Esophagus squamous epithelium (tissue), 5 donors: ENCODE measurements at places on chromosomes 7 and 10.

GRCh38 chr10:84542522-84543490 lies 214.4 kb downstream of the CCSER2 start:
- peaks cover 14% of the 10 kb centered on the region for H3K4me1 ChIP-seq
- no peak overlapping the region for H3K4me3 ChIP-seq
- no peak overlapping the region for H3K27ac ChIP-seq
- H3K36me3 ChIP-seq: no peaks in the 10 kb centered on the region
- H3K27me3 ChIP-seq: peaks cover 49% of the 10 kb centered on the region
- no peak for DNase-seq

DNA sequence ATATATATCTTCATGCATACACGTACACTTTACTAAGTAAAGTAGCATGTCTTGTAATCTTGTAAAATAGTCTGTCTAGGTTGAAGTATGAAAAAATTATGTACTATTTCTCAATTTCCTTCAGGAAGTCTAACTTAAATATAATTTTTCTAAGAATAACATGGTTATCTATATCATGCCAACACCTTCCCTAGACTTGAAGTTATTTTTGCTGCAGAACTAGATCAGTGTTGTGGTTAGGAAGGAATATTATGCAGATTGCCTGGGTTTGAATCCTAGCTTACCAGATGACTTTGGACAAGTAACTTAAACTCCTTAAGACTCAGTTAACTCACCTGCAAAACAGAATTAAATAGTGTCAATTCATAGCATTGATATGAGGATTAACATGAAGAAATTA lies 142.2 kb upstream of the SEMA3A start:
- no peak overlapping the region for H3K27ac ChIP-seq
- H3K36me3 ChIP-seq: no peaks in the 10 kb centered on the region
- H3K4me3 ChIP-seq: no peak overlapping the region
- DNase-seq: no peak
- no peaks in the 10 kb centered on the region for H3K4me1 ChIP-seq

GRCh38 chr7:111232249-111233084 lies 141.5 kb downstream of the LRRN3 start:
- H3K36me3 ChIP-seq: no peaks in the 10 kb centered on the region
- H3K27ac ChIP-seq: no peak overlapping the region
- no peak overlapping the region for H3K4me3 ChIP-seq
- H3K27me3 ChIP-seq: no peaks in the 10 kb centered on the region
- no peak for DNase-seq

GRCh38 chr7:20293336-20293735 lies 37.4 kb upstream of the ITGB8 start:
- H3K36me3 ChIP-seq: no peaks in the 10 kb centered on the region
- no peak overlapping the region for H3K4me3 ChIP-seq
- no peak for DNase-seq
- no peak overlapping the region for H3K27ac ChIP-seq

DNA sequence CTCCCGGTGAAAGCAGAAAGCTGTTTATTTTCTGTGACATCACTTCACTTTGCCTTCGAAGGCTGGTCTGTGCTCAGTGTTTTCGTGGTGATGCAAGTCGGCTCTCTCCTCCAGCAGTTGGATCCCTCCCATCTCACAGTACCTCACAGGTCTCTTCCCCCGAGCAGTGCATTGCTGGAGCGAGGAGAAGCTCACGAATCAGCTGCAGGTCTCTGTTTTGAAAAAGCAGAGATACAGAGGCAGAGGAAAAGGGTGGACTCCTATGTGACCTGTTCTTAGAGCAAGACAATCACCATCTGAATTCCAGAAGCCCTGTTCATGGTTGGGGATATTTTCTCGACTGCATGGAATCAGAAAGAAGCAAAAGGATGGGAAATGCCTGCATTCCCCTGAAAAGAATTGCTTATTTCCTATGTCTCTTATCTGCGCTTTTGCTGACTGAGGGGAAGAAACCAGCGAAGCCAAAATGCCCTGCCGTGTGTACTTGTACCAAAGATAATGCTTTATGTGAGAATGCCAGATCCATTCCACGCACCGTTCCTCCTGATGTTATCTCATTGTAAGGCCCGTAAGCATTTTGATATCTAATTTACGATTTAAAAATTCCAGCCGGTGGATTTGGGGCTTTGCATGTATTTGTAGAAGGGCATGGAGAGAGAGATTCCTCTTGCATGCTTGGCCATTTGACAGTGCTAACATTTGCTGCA lies at the start of gene LGI1:
LGI1 (plus strand) TSS at position 136 of the 707 bp plus-strand sequence; CDS start at position 345, 209 bp downstream.
- H3K4me3 ChIP-seq: peak within 1 kb of the TSS; percentile 5
- H3K4me1 ChIP-seq: peaks cover 8% of the 10 kb centered on the region

DNA sequence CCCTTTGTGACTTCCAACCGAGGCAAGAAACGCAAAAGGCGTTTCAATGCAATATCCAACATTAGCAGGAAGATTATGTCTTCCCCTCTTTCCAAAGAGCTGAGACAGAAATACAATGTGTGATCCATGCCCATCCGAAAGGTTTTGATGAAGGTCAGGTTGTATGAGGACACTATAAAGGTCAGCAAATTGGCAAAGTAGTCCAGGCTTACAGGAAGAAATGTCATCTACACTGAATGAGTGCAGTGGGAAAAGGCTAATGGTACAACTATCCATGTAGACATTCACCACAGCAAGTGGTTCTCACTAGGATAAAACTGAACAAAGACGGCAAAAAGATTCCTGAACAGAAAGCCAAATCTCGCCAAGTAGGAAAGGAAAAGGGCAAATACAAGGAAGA lies 27.8 kb upstream of the DNA2 start:
- no peaks in the 10 kb centered on the region for H3K27me3 ChIP-seq
- H3K4me1 ChIP-seq: no peaks in the 10 kb centered on the region
- H3K4me3 ChIP-seq: no peak overlapping the region
- peaks cover 85% of the 10 kb centered on the region for H3K36me3 ChIP-seq
- no peak overlapping the region for H3K27ac ChIP-seq

DNA sequence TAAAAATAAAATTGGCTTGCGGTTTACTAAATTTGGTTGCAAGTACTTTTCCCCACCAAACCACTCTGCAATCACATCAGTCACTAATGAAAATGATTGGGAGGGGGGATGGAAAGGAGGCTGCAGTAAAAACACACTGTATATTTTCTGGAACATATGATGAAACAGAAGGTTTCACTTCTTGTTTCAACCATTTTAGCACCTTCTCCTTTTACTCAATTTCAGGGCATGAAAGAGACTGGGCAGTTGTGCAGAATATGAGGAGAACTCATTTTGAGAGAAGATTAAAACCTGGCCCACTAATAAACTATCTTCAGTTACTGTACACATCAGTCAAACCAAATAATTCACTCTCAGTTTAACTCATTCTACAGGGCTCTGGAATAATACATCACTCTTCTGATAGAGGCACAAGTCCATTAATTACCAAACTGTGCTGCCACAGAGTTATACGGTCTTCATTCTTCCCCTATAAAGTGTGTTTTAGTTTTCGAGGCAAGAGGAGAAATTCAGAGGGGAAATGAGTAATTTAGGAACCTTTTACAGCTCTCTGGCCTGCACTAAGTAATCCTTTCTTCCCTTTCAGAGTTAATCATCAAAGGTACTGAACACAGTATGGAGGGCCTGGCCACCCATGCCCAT lies 25.5 kb downstream of the JAZF1 start:
- no peak overlapping the region for H3K4me3 ChIP-seq
- H3K4me1 ChIP-seq: peaks cover 6% of the 10 kb centered on the region
- DNase-seq: no peak

GRCh38 chr10:48554656-48555055 lies 50.2 kb downstream of the ARHGAP22 start:
- H3K27ac ChIP-seq: no peak overlapping the region
- DNase-seq: no peak
- H3K4me3 ChIP-seq: no peak overlapping the region
- H3K4me1 ChIP-seq: peaks cover 19% of the 10 kb centered on the region

DNA sequence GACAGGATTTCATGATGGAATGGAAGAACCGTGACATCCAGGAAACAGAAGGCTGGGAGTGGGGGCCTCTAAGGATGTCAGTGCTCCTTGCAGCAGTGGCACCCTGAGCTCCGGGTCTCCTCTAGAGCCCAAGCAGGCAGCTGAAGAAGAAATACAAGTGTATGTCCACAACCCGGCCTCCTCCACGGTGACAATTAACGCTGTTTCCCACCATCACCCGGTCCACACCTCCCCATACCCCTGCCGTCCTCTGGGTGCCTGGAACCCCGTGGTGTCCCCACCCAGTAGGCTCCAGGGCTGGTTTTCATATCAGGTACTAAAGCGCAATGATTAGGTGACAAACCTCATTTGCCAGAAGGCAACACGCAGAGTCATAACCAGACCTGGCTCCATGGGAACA lies 30.3 kb downstream of the GRID1 start:
- no peak overlapping the region for H3K4me3 ChIP-seq
- H3K4me1 ChIP-seq: no peaks in the 10 kb centered on the region
- DNase-seq: no peak
- no peaks in the 10 kb centered on the region for H3K36me3 ChIP-seq
- H3K27ac ChIP-seq: no peak overlapping the region
- H3K27me3 ChIP-seq: no peaks in the 10 kb centered on the region

DNA sequence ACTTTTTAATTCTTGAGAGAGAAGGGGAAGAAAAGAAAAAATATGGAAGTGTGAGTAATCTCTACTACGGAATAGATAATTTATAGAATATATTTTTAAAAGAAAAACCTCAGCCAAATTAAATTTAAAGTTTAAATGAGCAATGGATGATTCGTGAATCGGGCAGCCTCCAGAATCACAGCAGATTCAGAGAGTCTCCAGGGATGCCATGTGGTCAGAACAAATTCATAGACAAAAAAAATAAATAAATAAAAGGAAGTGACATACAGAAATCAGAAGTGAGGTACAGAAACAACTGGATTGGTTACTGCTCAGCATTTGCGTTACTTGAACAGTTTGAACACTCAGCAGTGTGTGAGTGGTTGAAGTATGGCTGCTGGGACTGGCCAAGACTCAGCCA lies 53.0 kb downstream of the PHYHIPL start:
- H3K27me3 ChIP-seq: no peaks in the 10 kb centered on the region
- H3K36me3 ChIP-seq: no peaks in the 10 kb centered on the region
- no peak overlapping the region for H3K4me3 ChIP-seq

GRCh38 chr10:84293574-84294016 lies 34.8 kb upstream of the CCSER2 start:
- no peaks in the 10 kb centered on the region for H3K4me1 ChIP-seq
- DNase-seq: no peak
- no peaks in the 10 kb centered on the region for H3K36me3 ChIP-seq
- H3K27ac ChIP-seq: no peak overlapping the region
- H3K27me3 ChIP-seq: no peaks in the 10 kb centered on the region

GRCh38 chr10:2761311-2761710 lies 306.0 kb upstream of the PFKP start:
- H3K27ac ChIP-seq: no peak overlapping the region
- no peak for DNase-seq
- H3K36me3 ChIP-seq: no peaks in the 10 kb centered on the region
- no peak overlapping the region for H3K4me3 ChIP-seq
